Activated CD4-positive, alpha-beta memory T cell treated with anti-CD3 and anti-CD28 coated beads, Interleukin-2, amount 10 ng/mL, durations not matched to agents 7 days and 5 days (primary cell): ENCODE measurements at places on chromosomes 1 and 21. TPM values are rescaled to one million over a fixed set of nuclear protein-coding genes. Genes with fewer than 3 reads are reported as not detected.

GRCh38 chr1:54989968-54990810, 8.5 kb upstream of the BSND start:
- no peak overlapping the region for H3K27ac ChIP-seq
- H3K4me1 ChIP-seq: peaks cover 16% of the 10 kb centered on the region
- no peak for DNase-seq
- no peaks in the 10 kb centered on the region for H3K36me3 ChIP-seq
- H3K27me3 ChIP-seq: peaks cover 4% of the 10 kb centered on the region

DNA sequence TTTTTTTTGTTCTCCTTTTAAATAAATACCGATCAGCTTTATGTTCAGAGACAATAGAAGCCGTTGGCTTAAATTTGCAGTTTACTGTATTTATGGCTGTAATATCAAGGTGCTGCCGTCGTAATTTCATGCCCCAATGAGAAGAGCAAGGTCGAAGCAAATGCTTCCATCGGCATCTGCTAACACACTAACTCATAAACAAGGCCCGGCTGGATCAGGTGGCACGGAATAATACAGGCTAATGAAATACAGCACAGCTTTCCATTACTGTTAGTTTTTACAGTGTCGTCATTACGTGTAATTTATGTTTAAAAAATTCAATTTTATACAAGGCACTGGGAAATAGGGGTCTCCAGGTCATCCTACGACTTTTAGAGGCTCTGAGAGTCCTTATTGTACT, 119.0 kb downstream of the PEX14 start:
- DNase-seq: no peak
- H3K27ac ChIP-seq: no peak overlapping the region
- H3K27me3 ChIP-seq: no peaks in the 10 kb centered on the region

GRCh38 chr1:153880962-153881361, 41.8 kb downstream of the GATAD2B start:
- DNase-seq: no peak
- H3K4me1 ChIP-seq: peaks cover 5% of the 10 kb centered on the region
- H3K4me3 ChIP-seq: no peak overlapping the region
- peaks cover 2% of the 10 kb centered on the region for H3K36me3 ChIP-seq

Gene CHI3L1
- total RNA-seq: not detected

Gene ADAMTS1
- 1.2 TPM for total RNA-seq

Gene URB1
- total RNA-seq: 9.1 TPM
